ENCODE measurements at places on chromosomes 5 and 9.

- no peak overlapping the region for H3K4me3 ChIP-seq
- DNase-seq: no peak
- no peak overlapping the region for H3K27ac ChIP-seq
- H3K27me3 ChIP-seq: no peaks in the 10 kb centered on the region
Observed at GRCh38 chr9:105283795-105284194, 39.3 kb downstream of the SLC44A1 start.

DNA sequence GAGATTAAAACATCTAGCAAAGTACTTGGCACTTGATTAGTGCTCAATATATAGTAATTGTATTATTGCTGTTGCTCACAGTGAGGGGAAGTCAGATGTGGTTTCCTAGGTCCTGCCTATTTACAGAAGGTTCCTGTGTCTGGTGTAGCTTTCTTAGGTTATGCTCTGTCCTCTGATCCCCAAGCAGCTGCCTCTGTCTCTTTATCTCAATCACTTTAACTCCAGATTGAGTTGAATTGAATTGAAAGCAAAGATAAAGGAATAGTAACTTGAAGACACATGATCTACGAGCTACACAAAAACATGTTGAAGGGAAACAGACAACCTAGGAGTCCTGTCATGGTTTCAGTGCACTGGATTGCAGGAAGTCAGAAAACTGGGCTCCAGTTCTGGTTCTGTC lies 113.9 kb upstream of the ADAMTSL1 start:
- no peak for DNase-seq
- no peaks in the 10 kb centered on the region for H3K36me3 ChIP-seq
- H3K4me3 ChIP-seq: no peak overlapping the region
- no peaks in the 10 kb centered on the region for H3K27me3 ChIP-seq

GRCh38 chr9:2178034-2178734 lies 163.0 kb downstream of the SMARCA2 start:
- DNase-seq: no peak
- H3K27me3 ChIP-seq: no peaks in the 10 kb centered on the region
- H3K4me3 ChIP-seq: no peak overlapping the region

GRCh38 chr9:112866662-112867274 lies 23.9 kb downstream of the SLC46A2 start:
- no peaks in the 10 kb centered on the region for H3K4me1 ChIP-seq
- peak; percentile 51 for DNase-seq
- H3K4me3 ChIP-seq: no peak overlapping the region
- no peak overlapping the region for H3K27ac ChIP-seq
- no peaks in the 10 kb centered on the region for H3K27me3 ChIP-seq
- H3K36me3 ChIP-seq: no peaks in the 10 kb centered on the region

DNA sequence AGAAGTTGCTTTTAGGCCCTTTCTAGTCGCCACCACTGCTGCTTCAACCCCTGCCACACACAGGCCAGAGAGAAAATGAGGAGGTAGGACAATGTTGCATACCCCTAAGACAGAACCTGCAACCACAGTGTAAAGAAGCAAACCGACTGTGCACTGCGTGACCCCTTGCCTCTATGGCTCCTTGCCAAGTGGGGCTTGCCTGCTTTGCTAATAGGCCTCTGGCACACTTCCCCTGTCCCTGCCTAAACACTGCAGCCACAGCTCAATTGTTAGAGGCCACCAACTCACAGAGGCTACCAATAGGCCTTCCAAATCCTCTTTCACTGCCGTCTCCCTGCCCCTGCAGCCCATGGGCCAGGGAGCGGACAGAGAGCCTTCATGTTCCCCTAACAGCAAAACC lies 280.1 kb downstream of the CDH10 start:
- H3K27ac ChIP-seq: no peak overlapping the region

GRCh38 chr5:61471352-61471751 lies 139.3 kb downstream of the ZSWIM6 start:
- H3K27me3 ChIP-seq: no peaks in the 10 kb centered on the region
- H3K4me1 ChIP-seq: peaks cover 4% of the 10 kb centered on the region
- H3K36me3 ChIP-seq: no peaks in the 10 kb centered on the region
- H3K4me3 ChIP-seq: no peak overlapping the region
- H3K27ac ChIP-seq: no peak overlapping the region

GRCh38 chr5:34621277-34622097 lies 34.6 kb upstream of the RAI14 start:
- DNase-seq: no peak
- no peaks in the 10 kb centered on the region for H3K36me3 ChIP-seq
- H3K4me3 ChIP-seq: no peak overlapping the region

DNA sequence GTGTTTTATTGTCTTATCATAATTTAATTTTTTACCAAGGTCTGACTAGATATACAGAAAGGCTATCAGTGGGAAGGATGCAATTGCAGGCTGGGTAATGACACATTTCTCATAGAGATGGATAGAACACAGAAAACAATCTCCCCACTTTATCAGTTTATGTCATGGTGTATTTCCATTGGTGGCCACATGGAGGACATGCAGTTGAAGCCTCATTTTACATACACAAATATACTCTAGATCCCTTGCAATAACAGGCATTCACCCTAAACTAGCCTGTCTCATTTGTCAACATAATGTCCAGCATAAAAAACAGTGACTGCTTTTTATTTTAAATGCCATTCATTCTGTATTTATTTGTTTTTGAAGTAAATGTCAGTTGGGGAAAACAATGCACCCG lies 526.3 kb downstream of the GABRG2 start:
- H3K36me3 ChIP-seq: no peaks in the 10 kb centered on the region
- no peak for DNase-seq
- H3K4me1 ChIP-seq: no peaks in the 10 kb centered on the region
- no peak overlapping the region for H3K27ac ChIP-seq
- no peak overlapping the region for H3K4me3 ChIP-seq

DNA sequence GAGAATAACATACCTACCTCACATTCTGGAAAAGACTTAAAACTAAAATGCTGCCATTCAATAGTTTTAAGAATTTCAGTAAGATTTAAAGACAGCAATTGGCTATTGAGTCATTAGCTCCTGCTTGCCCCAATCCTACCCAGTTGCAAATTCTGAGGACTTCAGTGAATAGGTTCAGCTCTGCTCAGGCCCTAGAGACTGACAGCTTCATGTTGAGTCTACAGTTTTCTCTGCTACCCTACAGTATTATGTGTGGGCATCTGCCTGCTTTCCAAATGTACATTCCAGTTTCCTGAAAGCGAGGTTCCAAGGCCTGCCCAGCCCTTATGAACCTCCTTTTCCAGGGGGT lies 61.5 kb downstream of the ARSB start:
- no peaks in the 10 kb centered on the region for H3K4me1 ChIP-seq
- DNase-seq: no peak
- no peak overlapping the region for H3K27ac ChIP-seq
- peaks cover 5% of the 10 kb centered on the region for H3K36me3 ChIP-seq
- H3K27me3 ChIP-seq: no peaks in the 10 kb centered on the region
- H3K4me3 ChIP-seq: no peak overlapping the region

GRCh38 chr5:87877495-87877894 lies 391.1 kb downstream of the TMEM161B start:
- H3K4me1 ChIP-seq: no peaks in the 10 kb centered on the region
- H3K27ac ChIP-seq: no peak overlapping the region
- no peak for DNase-seq
- no peak overlapping the region for H3K4me3 ChIP-seq

- H3K27me3 ChIP-seq: no peaks in the 10 kb centered on the region
- H3K27ac ChIP-seq: no peak overlapping the region
- H3K36me3 ChIP-seq: no peaks in the 10 kb centered on the region
- peaks cover 4% of the 10 kb centered on the region for H3K4me1 ChIP-seq
- DNase-seq: no peak
- peak overlapping the region; percentile 18 for H3K4me3 ChIP-seq
Observed at GRCh38 chr9:125507226-125507625, 199.8 kb downstream of the MAPKAP1 start.

- H3K36me3 ChIP-seq: no peaks in the 10 kb centered on the region
- H3K4me1 ChIP-seq: no peaks in the 10 kb centered on the region
- H3K27me3 ChIP-seq: no peaks in the 10 kb centered on the region
- DNase-seq: no peak
Observed at GRCh38 chr5:65305913-65306312, 175.8 kb downstream of the ADAMTS6 start.

DNA sequence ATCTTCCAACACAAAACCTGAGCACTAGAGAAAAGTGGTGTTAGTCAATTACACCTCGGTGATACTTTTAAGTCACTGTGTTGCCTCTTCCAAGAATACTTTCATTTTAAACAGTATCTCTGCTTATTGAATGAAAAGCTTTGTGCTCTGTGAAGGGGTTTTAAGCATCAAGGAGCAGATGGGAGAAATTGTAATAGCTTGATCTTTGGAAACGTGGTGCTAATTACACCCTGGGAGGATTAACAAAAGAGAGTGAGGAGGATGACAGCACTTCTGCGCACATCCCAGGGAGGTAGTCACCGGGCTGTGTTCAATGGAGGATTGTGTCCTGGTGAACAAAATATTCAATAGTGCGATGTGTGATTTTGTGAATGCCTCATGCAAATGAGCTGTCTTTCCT lies 477.4 kb upstream of the ADAMTS16 start:
- H3K27ac ChIP-seq: no peak overlapping the region
- H3K4me1 ChIP-seq: no peaks in the 10 kb centered on the region
- H3K4me3 ChIP-seq: no peak overlapping the region

- no peak overlapping the region for H3K4me3 ChIP-seq
- no peaks in the 10 kb centered on the region for H3K27me3 ChIP-seq
- no peak overlapping the region for H3K27ac ChIP-seq
- no peaks in the 10 kb centered on the region for H3K36me3 ChIP-seq
- no peaks in the 10 kb centered on the region for H3K4me1 ChIP-seq
Observed at GRCh38 chr5:127012916-127013315, 17.4 kb downstream of the MARCHF3 start.

DNA sequence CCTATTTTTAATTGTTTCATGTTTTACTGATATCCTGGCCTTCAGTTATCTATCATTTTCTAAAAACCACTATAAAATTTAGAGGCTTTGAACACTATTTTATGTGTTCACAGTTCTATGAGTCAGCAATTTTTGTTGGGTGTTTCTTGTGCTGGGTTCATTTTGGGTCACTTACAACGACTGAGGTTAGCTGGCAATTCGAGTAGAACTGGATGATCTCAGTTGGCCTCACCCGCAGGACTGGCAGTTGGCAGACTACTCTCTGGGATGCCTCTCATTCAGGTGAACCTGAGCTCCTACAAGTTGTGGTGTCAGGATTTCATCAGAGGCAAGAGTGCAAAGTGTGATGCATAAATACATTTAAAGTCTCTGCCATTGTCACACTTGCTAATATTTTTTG lies 151.0 kb upstream of the PAPPA start:
- H3K27ac ChIP-seq: no peak overlapping the region
- H3K4me3 ChIP-seq: no peak overlapping the region
- no peak for DNase-seq

DNA sequence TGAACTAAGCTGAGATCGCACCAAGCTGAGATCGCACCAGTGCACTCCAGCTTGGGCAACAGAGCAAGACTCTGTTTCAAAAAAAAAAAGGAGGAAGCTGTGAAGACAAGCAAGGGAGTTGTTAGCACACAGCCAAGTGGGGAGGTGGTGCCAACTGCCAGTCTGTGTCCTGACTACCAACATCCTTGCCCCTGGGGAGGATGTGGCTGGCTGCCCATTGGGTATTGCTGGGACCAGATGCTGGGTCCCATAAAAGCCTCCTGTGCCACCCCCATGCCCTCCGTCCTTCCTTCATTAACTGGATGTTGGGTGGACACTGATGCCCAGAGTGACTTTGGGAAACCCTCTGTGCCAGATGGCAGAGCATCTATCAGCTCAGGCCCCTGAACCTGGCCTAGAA lies 157.1 kb upstream of the COL5A1 start:
- H3K27me3 ChIP-seq: no peaks in the 10 kb centered on the region
- no peak for DNase-seq
- H3K27ac ChIP-seq: no peak overlapping the region
- no peaks in the 10 kb centered on the region for H3K36me3 ChIP-seq
- no peak overlapping the region for H3K4me3 ChIP-seq

DNA sequence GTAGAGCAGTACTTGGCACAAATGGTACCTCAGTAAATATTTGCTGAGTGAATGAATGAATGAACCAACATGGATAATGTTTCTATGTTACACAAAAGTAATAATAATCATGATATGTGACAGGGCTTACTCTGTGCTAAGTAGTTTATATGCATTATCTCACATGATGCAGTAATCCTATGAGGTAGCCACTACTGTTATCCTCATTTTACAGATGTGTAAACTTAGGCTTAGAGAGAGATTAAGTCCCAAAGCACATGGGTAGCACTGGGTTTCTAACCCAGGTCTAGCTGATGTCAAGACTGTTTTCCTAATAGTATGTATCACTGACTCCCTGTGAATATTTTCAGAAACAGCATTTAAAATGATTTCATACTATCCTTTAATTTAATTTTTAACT lies 44.1 kb upstream of the VDAC1 start:
- H3K27ac ChIP-seq: no peak overlapping the region
- peaks cover 1% of the 10 kb centered on the region for H3K4me1 ChIP-seq
- H3K4me3 ChIP-seq: no peak overlapping the region
- H3K27me3 ChIP-seq: no peaks in the 10 kb centered on the region

DNA sequence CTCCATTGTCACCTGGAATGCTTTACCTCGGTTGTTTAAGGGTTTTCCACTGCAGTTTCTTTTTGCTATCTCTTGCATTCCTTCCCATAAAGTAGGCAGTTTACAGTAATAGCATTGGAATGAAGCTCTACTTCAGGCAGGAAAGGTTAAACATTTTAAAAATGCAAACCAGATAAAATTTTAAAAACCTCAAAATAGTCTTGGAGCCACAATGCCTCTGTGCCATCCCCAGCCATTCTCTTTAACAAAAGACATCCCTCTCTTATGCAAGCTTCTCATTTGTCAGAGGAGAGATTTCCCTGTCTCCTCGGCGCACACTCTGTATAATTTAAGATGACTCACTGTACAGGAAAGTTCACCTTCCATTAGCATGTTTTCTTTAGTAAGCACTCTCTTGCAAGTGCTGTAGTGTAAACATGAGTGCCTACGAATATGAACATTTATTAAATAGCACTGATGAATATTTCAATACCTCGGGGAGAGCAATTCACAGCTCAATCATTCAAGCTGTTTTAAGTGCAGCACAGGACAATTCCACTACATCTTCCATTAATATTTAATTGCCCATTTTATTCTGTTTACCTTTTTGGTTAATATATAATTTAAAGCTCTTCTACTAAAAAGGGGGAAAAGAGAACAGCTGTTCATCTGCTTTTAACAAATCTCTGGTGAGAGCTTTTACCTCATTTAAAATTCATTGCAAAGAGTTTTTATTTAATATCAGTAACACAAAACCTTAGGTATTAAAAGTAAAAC lies 343.6 kb downstream of the SPATA31D1 start:
- H3K4me1 ChIP-seq: no peaks in the 10 kb centered on the region
- no peaks in the 10 kb centered on the region for H3K27me3 ChIP-seq
- H3K4me3 ChIP-seq: no peak overlapping the region

- no peaks in the 10 kb centered on the region for H3K4me1 ChIP-seq
- no peak for DNase-seq
- H3K27me3 ChIP-seq: no peaks in the 10 kb centered on the region
- no peak overlapping the region for H3K4me3 ChIP-seq
- H3K36me3 ChIP-seq: no peaks in the 10 kb centered on the region
Observed at GRCh38 chr5:107393851-107394250, 276.9 kb downstream of the EFNA5 start.

DNA sequence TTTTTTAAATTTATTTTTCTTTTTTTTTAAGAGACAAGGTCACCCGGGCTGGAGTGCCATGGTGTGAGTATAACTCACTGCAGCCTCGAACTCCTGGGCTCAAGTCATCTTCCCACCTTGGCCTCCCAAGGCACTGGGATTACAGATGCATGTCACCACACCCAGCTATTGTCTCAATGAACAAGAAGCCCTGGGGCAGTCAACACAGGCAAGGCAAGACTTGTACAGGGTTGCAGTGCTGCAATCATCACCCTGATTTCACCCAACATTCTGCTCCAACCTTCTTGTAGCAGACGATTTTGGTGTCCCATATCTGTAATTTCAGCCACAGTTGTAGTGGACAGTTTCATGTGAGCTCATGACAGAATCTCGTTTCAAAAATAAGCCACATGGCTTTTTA lies 205.8 kb upstream of the KIF2A start:
- DNase-seq: no peak
- no peaks in the 10 kb centered on the region for H3K36me3 ChIP-seq
- no peak overlapping the region for H3K4me3 ChIP-seq
- no peaks in the 10 kb centered on the region for H3K4me1 ChIP-seq

Data from kidney (tissue), 22 donors.